ENCODE measurements at places on chromosomes 7 and 10. TPM values are rescaled to one million over a fixed set of nuclear protein-coding genes. Genes with fewer than 3 reads are reported as not detected.

GATAD1 gene
- 7.9 TPM for polyA plus RNA-seq

RBP4 gene
- not detected for polyA plus RNA-seq

ST8SIA6 gene
- 0.08 TPM for polyA plus RNA-seq

MLXIPL gene
- not detected for polyA plus RNA-seq

NEURL1 gene
- 0.76 TPM for polyA plus RNA-seq

ZNF800 gene
- 63.4 TPM for polyA plus RNA-seq

KIN gene
- 3.5 TPM for polyA plus RNA-seq

RNLS gene
- polyA plus RNA-seq, result 3.9 TPM

FXYD4 gene
- not detected for polyA plus RNA-seq

CYP2C8 gene
- polyA plus RNA-seq, result not detected

OPN4 gene
- not detected for polyA plus RNA-seq

ZRANB1 gene
- polyA plus RNA-seq, result 7.3 TPM

OR13A1 gene
- polyA plus RNA-seq, result not detected

GNG11 gene
- not detected for polyA plus RNA-seq

BMPER gene
- polyA plus RNA-seq, result not detected

IFT22 gene
- polyA plus RNA-seq, result 6.7 TPM

CALHM3 gene
- polyA plus RNA-seq, result not detected

ARHGAP22 gene
- polyA plus RNA-seq, result not detected

GJD4 gene
- not detected for polyA plus RNA-seq

SPDYE5 gene
- polyA plus RNA-seq, result 0.37 TPM

FFAR4 gene
- polyA plus RNA-seq, result not detected

PBLD gene
- polyA plus RNA-seq, result 1.3 TPM

CASP7 gene
- polyA plus RNA-seq, result 14.2 TPM

CH25H gene
- polyA plus RNA-seq, result 0.11 TPM

CTAGE6 gene
- not detected for polyA plus RNA-seq

NUTM2B gene
- 0.11 TPM for polyA plus RNA-seq

FOXI2 gene
- polyA plus RNA-seq, result not detected

LRRC18 gene
- polyA plus RNA-seq, result not detected

CEP41 gene
- 26.4 TPM for polyA plus RNA-seq

RSPH10B gene
- polyA plus RNA-seq, result not detected

CYP26C1 gene
- not detected for polyA plus RNA-seq

RBP3 gene
- not detected for polyA plus RNA-seq

SPDYE2 gene
- polyA plus RNA-seq, result 0.35 TPM

TMEM140 gene
- 16.8 TPM for polyA plus RNA-seq

COL13A1 gene
- polyA plus RNA-seq, result not detected

SFTPA1 gene
- not detected for polyA plus RNA-seq

GLCCI1 gene
- polyA plus RNA-seq, result 12.7 TPM

INHBA gene
- not detected for polyA plus RNA-seq

RHEB gene
- 57.8 TPM for polyA plus RNA-seq

SLC39A12 gene
- not detected for polyA plus RNA-seq

MYL10 gene
- polyA plus RNA-seq, result not detected

ZNF239 gene
- polyA plus RNA-seq, result 2.0 TPM

IL6 gene
- 0.73 TPM for polyA plus RNA-seq

ZNF503 gene
- not detected for polyA plus RNA-seq

C10orf90 gene
- not detected for polyA plus RNA-seq

GPRIN2 gene
- polyA plus RNA-seq, result not detected

MMD2 gene
- not detected for polyA plus RNA-seq

CNTNAP2 gene
- not detected for polyA plus RNA-seq

MICALL2 gene
- polyA plus RNA-seq, result 0.55 TPM

OPN1SW gene
- polyA plus RNA-seq, result not detected
